ENCODE measurements at places on chromosomes 6 and 20. TPM values are rescaled to one million over a fixed set of nuclear protein-coding genes. Genes with fewer than 3 reads are reported as not detected.

GRCh38 chr6:30879684-30880427 lies 4.5 kb upstream of the DDR1 start:
- H3K27me3 ChIP-seq = no peaks in the 10 kb centered on the region
- H3K36me3 ChIP-seq = no peaks in the 10 kb centered on the region
- peaks cover 20% of the 10 kb centered on the region for H3K4me1 ChIP-seq
- no peak overlapping the region for H3K27ac ChIP-seq

- H3K36me3 ChIP-seq = no peaks in the 10 kb centered on the region
- H3K4me3 ChIP-seq = no peak overlapping the region
- no peak overlapping the region for H3K27ac ChIP-seq
- no peaks in the 10 kb centered on the region for H3K4me1 ChIP-seq
These were observed 109.1 kb downstream of the TSHZ2 start for GRCh38 chr20:53080969-53081871.

DNA sequence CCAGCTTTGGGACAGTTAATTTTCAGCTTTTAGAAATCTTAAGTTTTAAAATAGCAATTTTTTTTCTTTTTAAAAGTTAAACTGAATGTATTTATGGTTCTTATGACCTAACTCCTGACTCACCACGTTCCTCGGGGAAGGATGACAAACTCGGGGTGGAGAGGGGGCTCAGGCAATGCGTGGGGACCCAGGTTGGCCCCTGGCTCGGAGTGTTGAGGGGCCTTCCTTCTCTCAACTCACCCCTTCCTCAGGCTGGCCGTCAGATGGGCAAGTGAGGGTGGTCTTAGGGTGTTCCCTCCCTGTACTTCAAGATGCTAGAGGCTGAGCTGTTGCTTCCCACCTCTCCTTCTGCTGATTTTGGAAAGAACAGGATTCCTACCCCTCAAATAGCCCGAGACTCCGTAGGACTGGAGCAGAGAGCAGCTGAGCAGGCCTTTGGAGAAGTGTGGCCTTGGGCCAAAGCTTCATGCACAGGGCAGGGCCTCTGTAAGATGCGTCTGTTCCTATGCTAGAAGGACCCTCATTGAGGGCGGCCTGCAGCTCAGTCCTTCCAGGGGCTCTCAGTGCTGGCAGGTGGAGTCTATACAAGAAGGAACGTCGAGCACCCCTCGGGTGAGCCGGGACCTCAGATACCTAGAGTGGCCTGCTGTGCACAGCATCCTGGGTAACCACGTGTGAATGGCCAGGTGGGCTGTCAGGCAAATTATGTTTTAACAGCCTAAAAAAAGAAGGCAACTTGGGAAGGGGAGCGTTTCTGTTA lies 79.3 kb downstream of the TCP11 start:
- no peaks in the 10 kb centered on the region for H3K36me3 ChIP-seq
- H3K27ac ChIP-seq = no peak overlapping the region
- no peak for DNase-seq
- H3K4me3 ChIP-seq = no peak overlapping the region

DNA sequence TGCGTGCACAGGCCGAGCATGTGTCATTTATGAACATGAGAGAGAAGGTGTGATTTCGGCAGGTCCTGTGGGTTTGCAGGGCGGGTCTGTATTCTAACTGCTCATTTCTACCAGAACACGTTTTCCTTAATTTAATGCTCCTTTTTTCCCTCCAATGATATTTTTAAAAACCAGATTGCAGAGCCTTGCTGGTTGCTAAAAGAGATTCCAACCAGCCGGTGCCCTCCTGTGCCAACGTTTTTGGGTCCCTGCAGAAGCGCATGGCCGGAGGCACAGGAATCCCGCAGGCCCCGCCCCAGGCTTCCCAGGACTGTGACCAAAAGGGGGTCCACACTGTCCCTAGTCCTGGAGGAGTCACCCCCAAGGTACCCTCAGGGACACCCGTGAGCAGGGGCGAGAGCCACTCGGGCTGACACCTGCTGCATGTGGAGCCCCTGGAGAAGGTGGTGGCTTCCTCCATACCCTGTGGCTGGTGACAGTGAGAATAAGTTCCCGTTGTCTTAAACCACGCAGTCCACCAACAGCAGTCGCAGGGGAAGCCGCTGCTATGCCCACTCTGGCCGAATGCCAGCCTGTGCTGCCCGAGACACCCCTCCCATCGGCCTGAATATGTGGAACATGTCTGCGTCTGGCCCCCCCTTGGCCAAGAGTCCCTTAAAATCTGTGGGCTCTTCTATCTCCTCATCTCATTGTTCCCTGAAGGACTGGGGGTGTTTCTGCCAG lies 15.7 kb upstream of the NTSR1 start:
- H3K4me1 ChIP-seq = 0 out of 2 replicates have a peak, but pooled peaks cover 7% of the 10 kb centered on the region
- H3K27me3 ChIP-seq = peaks cover 23% of the 10 kb centered on the region

The PACSIN1 gene
- 6.4 TPM for total RNA-seq

DNA sequence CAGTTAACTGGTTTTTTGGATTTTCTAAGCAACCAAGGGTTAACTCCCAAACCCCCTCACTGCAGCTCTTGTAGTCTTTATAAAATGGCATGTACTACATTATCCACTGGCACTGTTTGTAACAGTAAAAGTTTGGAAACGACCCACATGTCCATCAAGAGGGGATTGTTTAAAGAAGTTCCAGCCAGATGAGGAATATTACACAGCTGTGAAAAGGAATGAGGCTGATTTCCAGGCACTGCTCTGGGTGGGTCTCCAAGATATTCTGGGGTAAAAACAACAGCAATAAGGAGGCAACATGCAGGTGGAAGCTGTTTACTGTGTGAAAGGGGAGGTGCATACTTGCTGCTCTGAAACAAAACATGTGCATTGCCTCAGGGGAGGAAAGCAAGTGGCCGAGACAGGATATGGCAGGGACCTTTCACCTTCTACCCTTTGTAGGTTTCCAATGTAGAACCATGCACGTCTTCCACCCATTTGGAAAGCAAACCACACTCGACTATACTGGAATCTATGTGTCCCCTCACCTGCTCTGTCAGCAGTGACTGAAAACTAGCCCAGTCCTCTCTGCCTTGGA lies 51.9 kb downstream of the GRM4 start:
- 0 out of 2 replicates have a peak, but pooled peaks cover 4% of the 10 kb centered on the region for H3K4me1 ChIP-seq
- no peaks in the 10 kb centered on the region for H3K36me3 ChIP-seq
- no peak overlapping the region for H3K4me3 ChIP-seq
- H3K27ac ChIP-seq = no peak overlapping the region
- peaks cover 75% of the 10 kb centered on the region for H3K27me3 ChIP-seq
